NCI-H187 treated with DMSO at 0.1 percent for 48 hours (cell line): ENCODE measurements at places on chromosomes 7 and 10.

GRCh38 chr7:105853931-105854419 is 22.4 kb downstream of the ATXN7L1 start:
- DNase-seq: no peak

DNA sequence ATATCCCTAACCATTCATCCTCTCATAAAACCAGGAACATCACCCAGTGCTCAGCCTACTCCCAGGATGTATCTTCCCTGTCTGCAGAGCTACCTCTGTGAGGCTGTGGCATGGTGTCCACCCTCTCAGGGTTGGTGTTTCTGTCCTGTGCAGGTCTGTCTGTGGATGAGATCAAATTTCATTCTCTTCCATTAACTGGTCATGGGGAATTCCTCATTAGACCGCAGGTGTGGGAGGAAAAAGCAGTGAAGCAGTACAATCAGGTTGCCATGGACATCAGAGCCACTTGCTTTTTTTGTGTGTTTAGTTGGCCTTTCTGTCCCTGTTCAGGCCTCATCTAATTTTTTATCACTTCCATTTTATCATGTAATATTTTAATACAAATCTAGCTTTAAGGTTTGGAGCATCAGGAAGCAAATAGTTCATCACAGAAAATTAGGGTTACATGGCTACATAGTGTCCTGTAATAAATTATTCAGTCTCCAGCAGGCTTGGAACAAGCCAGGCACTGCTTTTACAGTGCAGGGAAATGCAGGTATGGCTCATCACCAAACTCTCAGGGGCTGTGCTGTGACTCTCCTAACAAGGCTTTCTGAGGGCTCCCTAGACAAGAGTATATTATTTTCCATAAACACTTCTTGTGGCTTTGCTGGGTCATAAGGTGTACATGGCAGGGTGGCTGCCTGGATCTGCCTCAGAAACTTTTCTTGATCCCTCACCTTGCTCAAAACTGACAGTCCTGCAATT is 594.9 kb upstream of the IGFBP3 start:
- DNase-seq: no peak

- no peak for DNase-seq
Measured at GRCh38 chr7:133530682-133531081, 277.8 kb downstream of the EXOC4 start.

- no peak for DNase-seq
Measured at GRCh38 chr7:104012835-104013234, 23.4 kb upstream of the RELN start.

- DNase-seq: no peak
Measured at GRCh38 chr10:85606401-85606800, 760.2 kb downstream of the GRID1 start.

DNA sequence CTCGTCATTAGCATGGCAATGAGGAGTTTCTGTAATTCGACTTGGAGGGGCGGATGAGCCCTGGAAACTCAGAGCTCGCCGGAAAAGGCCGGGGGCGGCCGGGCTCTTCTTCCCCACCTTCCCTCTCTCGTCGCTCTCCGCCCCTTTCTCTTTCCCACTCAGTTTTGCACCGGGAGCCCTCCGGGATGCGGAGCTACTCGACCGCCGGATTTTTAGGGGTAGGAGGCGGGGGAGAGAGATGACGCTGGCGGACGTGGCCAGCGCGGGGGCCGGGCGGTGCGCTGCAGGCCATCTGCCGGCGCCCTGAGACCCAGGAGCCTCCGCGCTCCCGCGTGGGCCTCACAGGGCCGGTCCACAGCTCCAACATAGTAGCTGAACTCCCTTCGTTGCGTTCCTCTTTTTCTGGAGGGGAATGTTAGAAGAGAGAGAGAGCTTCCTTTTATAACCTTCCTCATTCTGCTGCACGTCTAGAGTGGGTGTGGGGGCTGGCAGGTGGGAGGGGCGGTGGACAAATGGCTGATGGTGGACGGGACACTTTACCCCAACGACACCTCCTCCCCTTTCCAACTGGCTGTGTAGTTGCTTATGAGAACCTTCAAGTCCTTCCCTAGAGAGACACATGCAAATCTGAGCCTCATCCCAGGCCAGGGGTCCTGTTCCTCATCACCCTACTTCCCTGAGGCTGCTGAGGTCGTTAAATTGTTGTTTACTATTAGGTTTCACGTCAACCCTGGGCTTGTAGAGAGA is 1.1 kb upstream of the HOXA1 start:
- DNase-seq: no peak

- DNase-seq: no peak
Measured at GRCh38 chr7:2488272-2488645, 12.1 kb upstream of the GRIFIN start.

GRCh38 chr7:84823530-84823929 is 363.3 kb downstream of the SEMA3D start:
- no peak for DNase-seq

DNA sequence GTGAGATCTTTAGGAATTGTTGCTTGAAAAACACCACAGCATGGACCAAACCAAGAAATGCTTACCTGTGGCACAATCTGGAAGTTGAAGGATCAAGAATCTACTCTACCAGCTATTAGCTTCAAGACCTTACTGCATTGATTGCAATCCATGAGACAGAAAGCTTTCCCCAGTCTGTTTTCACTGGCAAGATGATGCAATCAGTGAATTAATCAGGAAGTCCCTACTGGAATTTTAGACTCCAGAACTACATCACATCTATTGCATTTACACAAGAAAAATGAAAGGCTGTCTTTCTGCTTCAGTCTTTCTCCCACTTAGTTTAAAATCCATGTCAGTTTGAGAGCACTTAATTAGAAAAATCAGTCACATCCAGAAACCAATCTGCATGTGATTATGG is 191.7 kb downstream of the TFEC start:
- no peak for DNase-seq

DNA sequence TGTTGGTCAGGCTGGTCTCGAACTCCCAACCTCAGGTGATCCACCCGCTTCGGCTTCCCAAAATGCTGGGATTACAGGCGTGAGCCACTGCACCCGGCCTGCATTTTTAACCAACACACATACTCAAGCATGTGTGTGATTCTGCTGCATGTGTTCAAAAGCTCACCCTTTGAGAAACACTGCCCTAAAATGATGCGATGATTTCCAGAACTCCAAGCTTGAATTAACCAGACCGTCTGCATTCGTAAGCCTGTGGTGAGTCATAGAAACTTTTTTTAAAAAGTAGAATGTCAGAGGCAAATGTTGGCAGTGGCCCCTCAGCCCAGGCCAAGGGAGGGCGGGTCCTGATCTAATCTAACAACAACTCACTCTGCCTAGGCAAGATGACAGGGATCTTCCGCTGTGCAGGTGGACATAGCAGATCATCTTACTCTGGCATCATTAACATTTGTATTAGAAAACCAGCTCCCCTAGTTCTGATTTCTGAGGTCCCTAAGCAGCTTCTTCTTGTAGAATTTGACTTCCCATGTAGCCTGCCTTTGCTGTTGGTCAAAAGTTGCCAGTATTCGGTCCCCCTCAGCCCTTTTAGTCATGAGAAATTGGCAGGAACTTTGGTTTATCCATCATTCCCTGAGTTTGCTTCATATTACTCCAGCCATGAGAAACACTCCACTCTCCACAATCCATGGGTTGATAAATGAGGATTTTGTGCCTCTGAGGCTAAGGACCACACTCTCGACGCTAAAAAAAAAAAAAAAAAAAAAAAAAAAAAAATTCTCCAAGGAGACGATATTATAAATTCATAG is 190.4 kb downstream of the SKIDA1 start:
- DNase-seq: no peak

DNA sequence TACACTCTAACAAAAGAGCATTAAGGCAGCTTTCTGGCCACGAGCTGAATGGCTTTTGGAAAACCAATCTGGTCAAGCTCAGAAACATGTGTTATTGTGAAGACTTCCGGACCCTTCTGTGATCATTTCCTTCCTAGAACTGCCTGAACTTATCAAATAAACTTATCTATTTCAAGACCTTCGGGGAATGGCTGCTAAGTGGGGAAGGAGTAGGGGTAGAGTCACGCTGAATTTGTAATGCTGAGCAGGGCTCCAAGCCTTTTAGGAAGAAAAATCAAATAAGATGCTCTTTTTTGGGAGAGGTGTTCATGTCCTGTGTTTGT is 56.6 kb downstream of the PAPSS2 start:
- no peak for DNase-seq

GRCh38 chr7:87310790-87311419 is 34.6 kb upstream of the CROT start:
- no peak for DNase-seq

DNA sequence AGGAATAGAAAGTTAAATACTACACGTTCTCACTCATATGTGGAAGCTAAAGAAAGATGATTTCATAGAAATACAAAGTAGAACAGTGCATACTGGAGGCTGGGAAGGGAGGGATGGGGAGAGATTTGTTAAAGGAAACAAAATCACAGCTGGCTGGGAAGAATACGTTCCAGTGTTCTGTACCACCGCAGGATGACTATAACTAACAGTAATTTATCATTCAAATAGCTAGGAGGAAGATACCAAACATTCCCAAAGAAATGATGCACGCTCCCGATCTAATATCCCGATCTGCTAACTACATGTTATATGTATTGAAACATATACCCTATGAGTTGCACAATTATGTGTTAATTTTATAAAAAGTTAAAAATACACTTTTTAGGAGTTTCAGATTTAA is 162.3 kb downstream of the ZMYND11 start:
- DNase-seq: no peak

GRCh38 chr7:36969376-36969775 is 245.1 kb upstream of the AOAH start:
- DNase-seq: no peak

GRCh38 chr10:119283387-119283786 is 76.0 kb downstream of the GRK5 start:
- no peak for DNase-seq

DNA sequence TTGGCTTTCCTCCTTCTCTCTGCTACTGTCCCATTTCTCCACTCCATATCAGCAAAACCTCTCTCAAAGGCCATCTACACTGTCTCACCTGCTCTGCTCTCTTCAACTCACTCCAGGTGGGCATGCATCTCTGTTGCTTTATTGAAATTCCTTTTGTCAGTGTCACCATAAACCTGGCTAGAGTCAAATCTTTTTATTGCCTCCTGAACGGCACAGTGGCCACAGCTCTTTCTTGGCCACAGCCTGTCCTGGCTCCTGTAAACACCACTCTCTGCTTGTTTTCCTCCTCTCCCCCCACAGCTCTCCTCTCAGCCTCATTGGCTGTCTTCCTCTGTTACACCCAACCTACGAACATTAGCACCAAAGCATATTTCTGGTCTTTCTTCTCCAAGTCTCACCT is 31.1 kb upstream of the TMEM273 start:
- DNase-seq: no peak

GRCh38 chr10:98115031-98115787 is 19.2 kb upstream of the R3HCC1L start:
- no peak for DNase-seq

GRCh38 chr7:114956702-114957101 is 34.8 kb downstream of the MDFIC start:
- DNase-seq: no peak

DNA sequence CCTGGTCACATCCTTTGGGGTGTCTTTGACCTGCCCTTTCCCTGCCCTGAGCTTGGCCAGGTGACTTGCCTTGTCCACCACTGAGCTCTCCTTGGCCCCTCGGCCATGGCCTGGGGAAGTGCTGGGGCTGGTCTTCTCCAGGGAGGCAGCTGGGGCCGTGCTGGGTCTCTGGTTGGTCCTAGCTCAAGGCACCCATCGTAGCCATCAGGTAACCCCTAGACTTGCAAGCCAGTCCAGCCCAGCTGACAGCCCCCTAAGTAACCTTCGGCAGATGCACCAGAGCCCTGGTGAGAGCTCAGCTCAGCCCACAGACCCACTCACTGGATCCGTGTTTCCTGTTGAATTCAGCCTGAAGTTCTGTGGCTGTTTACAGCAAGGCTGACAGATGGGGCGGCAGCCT is 176.2 kb upstream of the SHH start:
- no peak for DNase-seq

DNA sequence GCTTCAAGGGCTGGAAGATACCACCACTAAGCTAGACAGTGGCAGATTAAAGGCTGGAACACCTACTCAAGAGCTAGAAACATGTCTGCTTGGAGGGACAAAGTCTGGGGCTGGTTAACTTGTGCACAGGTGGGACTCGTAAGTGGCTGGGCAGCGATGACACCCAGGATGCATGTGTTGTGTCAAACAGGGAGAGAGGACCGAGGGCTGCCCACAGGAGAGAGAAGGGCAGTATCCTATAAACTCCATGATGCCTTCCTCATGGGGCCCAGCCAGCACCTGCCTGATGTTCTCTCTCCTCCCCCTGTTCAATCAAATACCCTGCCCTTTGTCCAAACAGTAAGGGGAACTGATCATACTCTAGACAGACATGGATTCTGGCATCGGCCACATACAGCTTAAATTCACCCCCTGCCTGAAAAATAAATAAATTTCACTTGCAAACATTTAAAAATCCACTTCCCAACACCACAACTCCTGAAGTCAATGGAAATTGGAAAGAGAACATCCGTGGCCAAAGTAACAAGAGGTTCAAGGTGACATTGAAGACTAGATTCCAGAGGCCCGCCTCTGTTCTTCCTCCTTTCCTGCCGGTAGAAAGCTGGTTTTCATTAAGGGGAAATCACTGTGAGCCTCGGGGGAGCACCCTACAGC is 50.6 kb downstream of the CHST15 start:
- no peak for DNase-seq

GRCh38 chr10:70660722-70661121 is 11.6 kb upstream of the ADAMTS14 start:
- no peak for DNase-seq

- no peak for DNase-seq
Measured at GRCh38 chr10:48603421-48604038, 1.3 kb downstream of the ARHGAP22 start.

- DNase-seq: no peak
Measured at GRCh38 chr7:72409638-72410015, 2.5 kb downstream of the CALN1 start.

GRCh38 chr7:195010-195829 is 2.8 kb downstream of the FAM20C start:
- no peak for DNase-seq

GRCh38 chr10:100993986-100994708 is 5.5 kb upstream of the LZTS2 start:
- no peak for DNase-seq

DNA sequence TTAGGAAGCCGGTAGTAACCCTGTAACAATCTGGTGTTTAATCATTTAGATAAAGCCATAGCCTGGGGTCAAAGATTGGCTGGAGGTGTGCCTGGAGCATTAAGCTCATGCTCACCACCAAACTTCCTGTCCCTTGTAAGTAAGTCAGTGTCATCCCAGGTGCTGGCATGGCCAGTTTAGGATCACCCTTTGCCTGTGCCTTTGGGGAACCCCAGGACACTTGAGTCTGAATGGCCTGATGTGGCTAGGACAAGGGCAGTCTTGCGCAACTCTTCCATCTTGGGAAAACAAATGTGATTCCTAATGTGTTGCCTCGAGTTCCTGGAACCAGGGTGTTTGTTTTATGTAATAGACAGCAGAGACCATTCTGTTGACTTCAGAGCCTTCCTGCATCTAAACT is 154.8 kb downstream of the GRK5 start:
- DNase-seq: no peak

- DNase-seq: no peak
Measured at GRCh38 chr7:151891182-151891581, 14.3 kb upstream of the PRKAG2 start.
